ENCODE measurements at places on chromosomes 12 and 14.

GRCh38 chr14:77124345-77125280, 17.0 kb downstream of the ZDHHC22 start:
- DNase-seq, result peak; percentile 61

- peak; percentile 83 for DNase-seq
These were observed 37.0 kb upstream of the P2RX7 start for GRCh38 chr12:121095544-121096198.

DNA sequence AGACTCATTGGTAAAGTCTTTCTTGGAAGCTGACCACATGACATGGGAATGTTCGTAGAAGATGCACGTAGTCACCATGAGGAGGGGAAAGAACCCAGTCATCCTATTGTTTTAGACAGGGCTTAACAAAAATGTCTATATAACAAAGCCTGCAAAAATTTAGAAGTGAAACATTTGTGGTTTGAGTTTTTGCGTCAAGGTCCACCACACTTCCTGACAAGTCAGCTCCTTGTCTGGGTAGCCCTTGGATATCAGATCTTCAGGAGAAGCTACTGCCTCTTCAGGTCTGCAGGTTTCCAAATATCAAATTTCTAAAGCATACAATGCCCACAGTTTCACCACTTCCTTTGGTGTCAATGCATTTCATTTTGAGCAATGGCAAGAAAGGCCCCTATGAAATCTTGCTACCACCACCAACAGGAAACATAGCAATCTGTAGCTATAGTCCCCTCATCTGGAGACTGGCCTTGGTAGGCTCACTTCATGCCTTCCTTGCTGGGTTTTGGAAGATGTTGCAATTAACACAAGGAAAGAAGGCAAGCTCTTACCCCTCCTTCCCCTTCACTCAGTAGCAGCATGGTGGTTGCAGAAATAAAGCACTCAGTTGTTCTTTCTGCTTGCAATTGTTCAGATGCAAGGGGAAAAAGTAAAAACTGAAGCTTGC, 235.2 kb downstream of the PCNX1 start:
- DNase-seq, result peak; percentile 76

GRCh38 chr14:24699052-24699451, 65.1 kb upstream of the GZMB start:
- DNase-seq, result peak; percentile 52

DNA sequence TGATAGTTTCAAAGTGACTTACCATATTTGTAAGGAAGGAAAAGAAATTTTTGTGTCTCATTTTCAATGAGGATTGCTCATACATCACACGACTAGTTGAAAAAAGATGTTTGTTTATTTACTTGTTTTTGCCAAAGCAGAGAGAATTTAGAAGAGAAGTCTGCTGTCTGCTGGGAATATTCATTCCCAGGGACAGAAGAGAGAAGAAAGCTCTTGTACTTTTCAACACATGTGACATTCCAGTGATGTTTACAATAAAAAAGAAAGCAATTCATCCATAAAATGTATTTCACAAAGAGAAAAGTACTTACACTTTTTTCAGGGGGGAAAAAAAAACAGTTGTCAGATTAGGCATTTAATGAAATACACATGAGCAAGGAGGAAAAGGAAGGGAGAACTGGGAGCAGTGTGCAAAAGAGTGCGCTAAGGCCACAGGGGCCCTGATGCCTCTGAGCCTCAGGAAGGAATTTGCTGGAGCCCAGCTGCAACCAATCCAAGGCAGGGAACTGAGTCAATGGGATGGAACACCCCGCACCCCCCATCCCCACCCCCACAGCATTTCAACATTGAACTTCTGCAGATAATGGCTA, 115.0 kb downstream of the RPAP3 start:
- no peak for DNase-seq

DNA sequence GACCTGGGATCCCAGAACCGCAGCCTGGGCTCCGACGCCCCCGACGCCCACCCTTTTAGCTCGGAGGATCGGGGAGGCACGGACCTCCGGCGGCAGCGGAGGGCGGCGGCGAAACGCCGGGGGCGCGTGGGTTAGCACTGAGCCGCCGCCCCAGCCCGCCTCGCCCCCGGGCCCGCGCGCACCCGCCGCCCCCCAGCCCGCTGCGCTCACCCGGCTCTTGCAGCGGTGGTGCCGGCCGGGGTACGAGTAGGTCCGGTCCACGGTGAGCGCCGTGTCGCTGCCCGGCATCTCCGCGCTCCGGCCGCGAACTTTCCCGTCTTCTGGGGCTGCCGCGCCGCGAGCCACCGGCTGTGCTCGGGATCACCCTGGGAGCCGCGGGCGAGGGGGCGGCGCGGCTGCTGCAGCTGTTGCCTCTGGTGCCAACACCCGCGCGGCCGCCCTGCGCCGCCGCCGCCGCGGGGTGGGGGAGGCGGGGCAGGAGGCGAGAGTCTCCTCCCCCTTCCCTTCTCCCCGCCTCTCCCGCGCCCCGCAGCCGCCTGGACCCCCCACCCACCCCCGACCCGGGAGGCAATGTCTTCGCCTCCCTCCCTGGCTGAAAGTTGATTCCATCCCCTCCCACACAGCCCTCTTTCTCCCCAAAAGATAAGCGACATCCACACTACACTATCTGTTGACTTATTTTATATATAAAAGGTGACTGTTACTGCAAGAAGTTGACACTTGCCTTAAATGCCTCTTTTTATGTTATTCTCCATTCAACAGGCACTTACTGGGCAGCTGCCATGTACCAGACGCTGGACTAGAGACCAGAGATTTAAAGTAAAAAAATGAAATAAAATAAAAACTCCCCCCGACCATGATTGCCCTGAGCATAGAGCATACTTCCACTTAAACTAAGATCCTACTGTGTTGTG, at the start of gene TMCC3:
Gene TMCC3, minus strand, starts transcription at position 415 of the 914 bp plus-strand sequence. Its CDS starts 127 bp downstream, at position 288.
- DNase-seq, result peak; percentile 53

GRCh38 chr12:12336049-12336411, 14.0 kb downstream of the MANSC1 start:
- no peak for DNase-seq

DNA sequence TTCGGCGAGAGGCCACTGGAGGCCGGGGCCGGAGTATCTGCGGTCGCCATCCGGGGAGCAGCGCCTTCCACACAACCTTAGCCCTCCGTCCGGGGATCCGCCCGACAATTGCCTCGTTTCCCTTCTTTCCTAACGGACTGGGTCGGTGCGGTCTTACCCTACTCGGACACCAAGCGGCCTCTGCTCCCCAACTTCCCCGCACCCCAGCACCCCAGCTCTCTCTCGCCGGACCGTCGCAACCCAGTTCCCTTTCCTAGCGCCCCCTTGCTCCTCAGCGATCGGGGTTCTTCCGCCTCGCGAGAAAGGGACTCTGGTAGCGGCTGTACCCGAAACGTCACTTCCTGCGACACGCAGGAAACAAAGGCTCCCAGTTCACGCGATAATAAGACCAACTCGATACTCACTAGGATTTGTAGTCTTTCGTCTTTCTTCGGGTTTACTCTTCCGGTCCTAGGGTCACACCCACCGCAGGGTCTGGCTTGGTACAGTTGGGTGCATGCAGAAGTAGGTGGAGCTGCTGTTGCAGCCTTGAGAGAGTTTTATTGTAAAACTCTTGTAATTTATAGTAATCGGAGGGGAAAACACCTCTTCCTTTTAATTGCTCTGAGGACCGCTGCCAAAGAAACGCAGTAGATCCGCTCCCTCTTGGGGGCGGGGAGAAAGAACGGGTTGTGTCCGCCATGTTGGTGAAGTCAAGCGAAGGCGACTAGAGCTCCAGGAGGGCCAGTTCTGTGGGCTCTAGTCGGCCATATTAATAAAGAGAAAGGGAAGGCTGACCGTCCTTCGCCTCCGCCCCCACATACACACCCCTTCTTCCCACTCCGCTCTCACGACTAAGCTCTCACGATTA, at the start of the genes THAP2 and ZFC3H1:
Gene THAP2, plus strand, starts transcription at position 741 of the 850 bp plus-strand sequence. CDS start 209 bp downstream, outside the sequence.
Gene ZFC3H1, minus strand, starts transcription at position 288 of the 850 bp plus-strand sequence. Its CDS starts 238 bp downstream, at position 50.
- peak; percentile 100 for DNase-seq

DNA sequence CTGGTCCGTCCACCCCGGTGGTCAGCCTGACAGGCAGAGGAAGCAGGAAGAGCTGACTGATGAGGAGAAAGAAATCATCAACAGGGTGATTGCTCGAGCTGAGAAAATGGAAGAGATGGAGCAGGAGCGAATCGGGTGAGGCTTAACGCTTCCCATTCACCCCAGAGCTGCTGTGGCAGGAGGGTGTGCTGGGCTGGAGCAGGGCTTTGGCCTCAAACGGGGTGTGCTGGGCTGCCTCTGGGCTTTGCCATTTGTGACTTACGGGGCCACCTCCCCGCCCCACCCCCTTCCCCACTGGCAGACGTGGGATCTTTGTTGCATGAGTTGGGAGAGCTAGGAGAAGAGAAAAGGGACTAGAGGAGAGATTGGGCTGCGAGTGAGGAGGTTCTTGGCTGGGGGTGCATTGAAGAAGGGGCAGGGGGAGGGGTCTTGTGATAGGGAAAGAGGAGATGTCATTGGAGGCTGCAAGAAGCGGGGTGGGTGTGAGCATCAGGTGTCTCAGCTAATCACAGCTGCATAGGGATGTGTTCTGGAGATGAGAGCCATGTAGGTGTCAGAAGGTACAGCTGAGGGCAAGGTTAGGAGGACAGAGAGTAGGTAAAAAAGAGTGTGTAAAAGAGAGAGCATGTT, 56.3 kb downstream of the RPH3A start:
- no peak for DNase-seq
